MM.1S (cell line): ENCODE measurements at places on chromosomes 3 and 15.

GRCh38 chr3:143450632-143451031, 331.1 kb downstream of the CHST2 start:
- H3K36me3 ChIP-seq, result no peaks in the 10 kb centered on the region
- H3K4me3 ChIP-seq, result no peak overlapping the region
- no peak overlapping the region for H3K27ac ChIP-seq

- H3K27ac ChIP-seq, result no peak overlapping the region
- H3K36me3 ChIP-seq, result no peaks in the 10 kb centered on the region
- H3K4me1 ChIP-seq, result no peaks in the 10 kb centered on the region
- no peak for DNase-seq
- H3K27me3 ChIP-seq, result no peaks in the 10 kb centered on the region
- H3K4me3 ChIP-seq, result no peak overlapping the region
Observed at GRCh38 chr3:160685144-160685766, 8.3 kb downstream of the ARL14 start.

DNA sequence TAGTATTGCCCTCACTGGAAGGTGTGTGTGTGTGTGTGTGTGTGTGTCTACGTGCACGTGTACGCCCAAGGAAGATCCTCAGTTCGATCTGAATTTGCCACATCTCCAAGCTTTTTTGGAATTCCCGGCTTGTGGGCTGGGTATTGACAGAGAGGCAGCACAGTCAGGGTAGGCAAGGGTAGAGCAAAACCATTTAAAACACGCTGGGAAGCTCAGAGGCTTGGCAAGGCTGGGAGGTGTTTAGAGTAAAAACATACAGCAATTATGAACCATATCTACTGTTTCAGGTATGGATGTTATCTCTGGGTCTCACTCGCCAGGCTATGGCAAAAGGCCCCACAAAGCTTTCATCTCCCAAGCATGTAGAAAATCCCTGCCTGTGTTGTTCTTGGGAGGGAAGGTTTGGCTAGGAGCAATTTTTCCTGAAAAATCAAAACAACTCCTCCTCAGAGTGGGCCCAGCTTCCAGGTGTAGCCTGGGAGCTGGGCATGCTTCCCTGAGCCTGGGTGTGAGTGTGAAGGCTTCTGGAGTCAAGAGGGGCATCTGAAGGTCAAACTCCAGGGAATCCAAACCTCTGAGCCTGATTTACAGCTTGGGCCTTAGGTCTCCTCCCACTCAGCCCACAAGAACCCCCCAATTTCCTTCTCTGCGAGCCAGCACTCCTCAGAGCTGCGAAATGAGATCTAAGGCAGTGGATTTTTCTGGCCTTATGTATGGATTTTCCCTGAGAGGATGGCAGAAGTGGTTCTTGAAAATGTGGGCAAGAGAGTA, 244.8 kb upstream of the TPRG1 start:
- H3K27me3 ChIP-seq, result no peaks in the 10 kb centered on the region
- no peak overlapping the region for H3K4me3 ChIP-seq
- no peak overlapping the region for H3K27ac ChIP-seq
- H3K36me3 ChIP-seq, result no peaks in the 10 kb centered on the region
- no peak for DNase-seq
- H3K4me1 ChIP-seq, result no peaks in the 10 kb centered on the region

GRCh38 chr3:36954452-36955134, 9.7 kb upstream of the TRANK1 start:
- no peak overlapping the region for H3K27ac ChIP-seq
- no peaks in the 10 kb centered on the region for H3K27me3 ChIP-seq
- no peak overlapping the region for H3K4me3 ChIP-seq
- no peak for DNase-seq
- H3K36me3 ChIP-seq, result no peaks in the 10 kb centered on the region

DNA sequence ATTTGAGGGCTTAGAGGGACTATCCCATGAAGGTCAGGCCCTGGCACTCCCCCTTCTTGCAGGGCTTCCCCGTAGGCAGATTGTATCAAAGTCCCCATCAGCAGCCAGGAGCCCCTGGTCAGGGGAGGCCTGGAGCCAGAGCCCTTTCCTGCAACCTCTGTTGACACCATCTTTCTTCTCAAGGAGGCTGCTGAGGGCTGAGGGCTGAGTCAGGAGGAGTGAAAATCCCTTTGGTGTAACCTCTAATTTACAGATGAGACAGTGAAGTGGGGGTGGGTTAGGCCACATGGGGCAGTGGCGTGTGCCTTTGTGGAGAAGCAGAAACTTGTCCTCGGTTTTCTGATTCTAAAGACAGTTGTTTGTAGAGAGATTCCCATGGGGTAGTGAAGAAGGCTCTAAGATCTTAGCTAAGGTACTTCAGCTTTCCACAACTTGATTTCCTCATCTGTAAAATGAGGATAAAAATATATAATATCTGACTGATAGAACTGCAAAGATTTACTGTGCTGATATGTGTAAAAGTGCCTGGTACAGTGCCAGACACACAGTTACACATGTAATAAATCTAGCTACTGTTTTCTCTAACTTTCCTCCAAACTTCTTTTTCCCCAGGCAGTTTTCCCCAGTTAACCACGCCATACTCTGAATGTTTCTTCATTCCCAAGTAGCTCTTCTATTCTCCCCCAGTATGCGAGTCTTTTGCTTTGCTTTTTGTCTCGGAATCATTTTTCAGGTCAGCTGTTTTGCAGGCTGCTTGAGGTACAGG, 249.4 kb upstream of the TPM1 start:
- no peaks in the 10 kb centered on the region for H3K36me3 ChIP-seq
- no peaks in the 10 kb centered on the region for H3K4me1 ChIP-seq
- no peak overlapping the region for H3K4me3 ChIP-seq
- H3K27ac ChIP-seq, result no peak overlapping the region
